Fibroblast of the conjunctiva (primary cell): ENCODE measurements at places on chromosomes 2 and 18.

GRCh38 chr2:170843656-170844055, 27.0 kb downstream of the GAD1 start:
- no peak for DNase-seq

DNA sequence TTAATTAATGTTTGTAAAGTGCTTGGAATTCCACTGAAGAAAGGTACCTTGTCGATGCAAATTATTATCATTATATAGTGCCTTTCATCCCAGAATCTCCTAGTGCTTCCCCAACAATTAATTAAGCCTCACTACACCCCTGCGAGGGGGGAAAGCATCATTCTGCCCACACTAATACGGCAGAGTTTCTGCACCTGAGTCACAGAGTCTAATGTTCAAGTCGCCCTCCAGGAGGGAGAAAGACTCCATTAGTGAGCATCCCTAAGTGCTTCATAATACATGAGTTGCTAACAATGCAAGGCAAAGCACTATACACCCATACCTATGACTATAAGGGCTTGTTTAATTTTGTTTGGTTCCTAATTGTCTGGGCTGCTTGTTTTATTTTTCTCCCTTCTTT, 25.4 kb upstream of the NRP2 start:
- DNase-seq = no peak

DNA sequence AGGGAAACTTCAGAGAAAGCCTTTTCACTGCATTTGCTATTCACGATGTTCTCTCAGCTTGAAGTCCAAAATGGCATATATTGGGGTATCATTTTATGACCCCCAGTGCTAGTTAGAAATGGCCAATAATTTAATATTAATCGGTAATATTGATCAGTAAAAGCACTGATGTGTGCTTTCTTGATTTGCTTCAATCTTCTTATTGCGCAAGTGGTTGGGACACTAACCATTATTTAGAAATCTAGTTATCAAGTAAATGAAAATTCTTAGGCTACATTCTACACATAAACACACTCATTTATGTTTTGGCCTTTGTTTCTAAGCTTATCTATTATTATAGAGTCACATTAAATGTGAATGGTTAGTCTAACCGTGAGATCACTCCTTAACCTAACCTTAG, 49.7 kb upstream of the VWC2L start:
- no peak for DNase-seq

- DNase-seq = no peak
These were observed 15.5 kb upstream of the OTX1 start for GRCh38 chr2:63035169-63035568.

DNA sequence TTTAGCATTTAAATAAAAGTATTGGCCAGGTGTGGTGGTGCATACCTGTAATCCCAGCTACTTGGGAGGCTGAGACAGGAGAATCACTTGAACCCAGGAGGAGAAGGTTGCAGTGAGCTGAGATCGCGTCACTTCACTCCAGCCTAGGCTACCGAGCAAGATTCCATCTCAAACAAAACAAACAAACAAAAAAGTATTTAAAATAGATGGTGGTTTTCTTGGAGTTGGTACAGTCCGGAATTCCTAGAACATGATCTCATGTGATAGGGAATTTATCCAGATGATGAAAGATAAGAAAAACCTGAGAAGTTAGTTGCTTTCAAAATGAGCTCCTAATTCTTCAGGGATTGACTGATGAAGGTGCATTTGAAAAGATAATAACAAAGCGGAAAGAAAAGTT, 62.0 kb downstream of the BIRC6 start:
- peak; percentile 12 for DNase-seq

- DNase-seq = no peak
These were observed 5.0 kb downstream of the NT5DC4 start for GRCh38 chr2:112725545-112726457.

- no peak for DNase-seq
These were observed 84.5 kb downstream of the ZCCHC2 start for GRCh38 chr18:62607302-62607701.

GRCh38 chr18:45156946-45157345, 458.3 kb upstream of the SLC14A2 start:
- no peak for DNase-seq
